ENCODE measurements at places on chromosomes 13 and 19.
A peak's percentile ranks its signal among the peaks of the same experiment; 100 is the strongest.

DNA sequence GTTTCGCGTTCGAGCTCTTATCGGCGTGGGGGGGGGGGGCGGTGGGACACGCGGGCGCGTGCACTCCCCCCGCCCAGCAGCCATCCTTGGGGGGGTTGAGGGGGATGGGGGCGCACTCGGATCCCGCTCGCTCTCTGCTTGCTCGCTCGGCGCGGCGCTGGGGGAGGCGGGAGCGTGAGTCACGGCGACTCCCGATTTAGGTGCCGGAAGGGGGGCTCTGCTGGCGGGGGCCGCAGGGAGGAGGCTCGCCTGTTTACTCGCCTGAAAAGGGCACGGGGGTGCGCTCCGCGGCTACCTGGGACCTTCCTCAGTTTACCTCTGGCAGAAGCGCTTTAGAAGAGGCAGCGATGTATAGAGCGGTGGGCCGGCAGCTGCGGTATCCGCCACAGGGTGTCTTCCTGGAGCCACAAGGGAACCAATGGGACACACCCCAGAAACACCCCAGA is 1.1 kb upstream of the PDE4A start:
- DNase-seq, result no peak

DNA sequence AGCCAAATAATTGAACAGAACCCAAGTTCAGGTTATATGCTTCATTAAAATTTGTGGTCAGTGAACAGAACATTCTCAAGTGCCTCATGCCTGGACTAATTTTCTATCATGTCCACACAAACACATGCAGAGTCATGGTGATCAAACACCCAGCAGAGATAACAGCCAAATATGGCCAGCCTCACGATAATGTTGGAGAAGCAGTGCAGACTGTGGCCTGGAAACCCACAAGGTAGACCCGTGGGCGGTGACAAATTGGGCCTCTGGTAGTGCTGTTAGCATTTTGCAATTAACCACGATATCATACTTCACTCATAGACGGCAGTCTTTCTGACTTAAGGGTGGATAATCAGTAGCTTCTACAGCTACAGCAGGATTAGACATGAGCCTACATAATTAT is 35.0 kb upstream of the VWA8 start:
- no peak for DNase-seq

DNA sequence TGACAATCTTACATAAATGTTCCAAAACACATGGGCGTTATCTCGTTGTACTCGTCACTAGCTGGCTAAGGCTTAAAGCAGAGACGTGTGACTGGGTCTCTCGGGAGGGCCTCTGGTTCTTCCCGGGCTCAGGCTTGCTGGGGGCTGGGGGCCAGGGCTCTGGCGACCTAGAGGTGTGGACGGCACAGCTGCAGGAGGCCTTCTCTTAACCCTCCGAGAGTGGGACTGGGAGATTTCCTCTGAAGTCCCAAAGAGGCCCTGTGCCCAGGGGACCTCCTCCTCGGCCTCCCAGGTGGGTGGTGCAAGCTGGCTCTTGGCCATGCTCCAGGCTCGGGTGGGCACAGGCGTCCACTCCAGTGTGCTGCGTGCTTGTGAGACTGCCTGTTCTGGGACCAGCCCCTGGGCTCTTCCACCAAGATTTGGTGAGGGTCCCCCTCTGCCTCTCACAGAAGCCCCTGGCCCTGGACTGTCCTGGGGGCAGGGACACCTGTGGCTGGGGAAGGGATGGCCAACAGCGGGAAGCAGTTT is 2.2 kb downstream of the CAPS start:
- no peak for DNase-seq

DNA sequence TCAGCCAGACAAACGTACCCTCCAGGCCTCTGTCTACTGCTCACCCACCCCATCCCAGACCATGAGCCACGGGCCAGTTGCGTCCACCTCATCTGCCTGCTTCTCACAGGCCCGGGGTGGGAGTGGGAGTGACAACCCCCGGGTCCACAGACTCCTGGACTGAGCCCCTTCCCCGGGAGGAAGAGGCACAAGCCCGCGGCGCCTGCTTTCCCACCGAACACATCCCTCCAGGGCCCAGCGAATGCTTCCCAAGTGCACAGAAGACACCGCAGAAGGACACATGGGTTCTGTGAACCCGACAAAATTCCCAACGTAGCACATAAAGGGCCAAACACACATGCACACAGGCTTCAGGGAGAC is 18.0 kb upstream of the PLPP2 start:
- DNase-seq, result no peak

GRCh38 chr13:91563799-91564198 is 165.4 kb downstream of the GPC5 start:
- no peak for DNase-seq

- DNase-seq, result no peak
Observed at GRCh38 chr19:19278315-19278714, 5.2 kb upstream of the TM6SF2 start.

DNA sequence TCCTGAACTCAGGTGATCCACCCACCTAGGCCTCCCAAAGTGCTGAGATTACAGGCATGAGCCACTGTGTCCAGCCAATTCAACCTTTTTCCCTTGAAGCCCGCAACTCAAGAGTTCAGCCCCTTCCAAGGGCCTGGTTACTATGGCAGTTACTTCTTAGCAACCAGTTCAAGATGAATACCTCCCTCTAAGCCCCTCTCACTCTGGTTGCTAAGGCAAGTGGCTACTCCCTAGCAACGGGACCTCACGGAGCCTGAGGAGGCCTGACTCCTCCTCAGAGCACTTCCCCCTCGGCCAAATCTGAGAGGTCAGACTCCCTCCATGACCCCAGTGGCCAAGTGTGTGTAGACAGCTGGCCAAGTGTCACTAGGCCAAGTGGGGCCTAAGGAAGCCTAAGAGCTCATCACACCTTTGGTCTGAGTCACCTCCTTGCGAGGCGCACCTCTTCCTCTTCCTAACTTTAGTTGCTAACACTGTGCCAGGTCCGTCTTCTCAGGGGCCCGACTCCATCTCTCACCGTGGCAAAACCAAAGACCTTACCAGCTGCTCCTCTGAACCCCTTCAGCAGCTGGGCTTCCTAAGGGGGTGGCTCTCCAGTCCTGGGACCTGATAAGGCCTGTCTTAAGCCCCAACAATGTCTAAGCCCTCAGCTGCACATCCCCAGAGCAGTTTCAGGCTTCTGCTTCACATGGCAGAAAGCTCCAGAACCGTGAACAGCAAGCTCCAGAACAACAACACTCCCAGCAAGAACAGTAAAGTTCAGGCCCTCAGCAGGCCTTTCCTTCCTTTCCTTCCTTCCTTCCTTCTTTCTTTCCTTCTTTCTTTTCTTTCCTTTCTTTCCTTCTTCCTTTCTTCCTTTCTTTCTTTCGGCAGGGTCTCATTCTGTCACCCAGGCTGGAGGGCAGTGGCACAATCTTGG is 9.6 kb downstream of the CD37 start:
- no peak for DNase-seq

- no peak for DNase-seq
Observed at GRCh38 chr19:43809762-43810696, 7.8 kb upstream of the LYPD5 start.

- DNase-seq, result no peak
Observed at GRCh38 chr13:28299916-28300315, 161.6 kb downstream of the PAN3 start.

GRCh38 chr13:113650275-113650674 is 7.7 kb downstream of the ATP4B start:
- no peak for DNase-seq

GRCh38 chr19:37466798-37467607 is at the start of gene ZNF569:
ZNF569 (minus strand) TSS chr19:37467444; CDS start chr19:37444921, 22,523 bp downstream.
- peak; percentile 59 for DNase-seq

DNA sequence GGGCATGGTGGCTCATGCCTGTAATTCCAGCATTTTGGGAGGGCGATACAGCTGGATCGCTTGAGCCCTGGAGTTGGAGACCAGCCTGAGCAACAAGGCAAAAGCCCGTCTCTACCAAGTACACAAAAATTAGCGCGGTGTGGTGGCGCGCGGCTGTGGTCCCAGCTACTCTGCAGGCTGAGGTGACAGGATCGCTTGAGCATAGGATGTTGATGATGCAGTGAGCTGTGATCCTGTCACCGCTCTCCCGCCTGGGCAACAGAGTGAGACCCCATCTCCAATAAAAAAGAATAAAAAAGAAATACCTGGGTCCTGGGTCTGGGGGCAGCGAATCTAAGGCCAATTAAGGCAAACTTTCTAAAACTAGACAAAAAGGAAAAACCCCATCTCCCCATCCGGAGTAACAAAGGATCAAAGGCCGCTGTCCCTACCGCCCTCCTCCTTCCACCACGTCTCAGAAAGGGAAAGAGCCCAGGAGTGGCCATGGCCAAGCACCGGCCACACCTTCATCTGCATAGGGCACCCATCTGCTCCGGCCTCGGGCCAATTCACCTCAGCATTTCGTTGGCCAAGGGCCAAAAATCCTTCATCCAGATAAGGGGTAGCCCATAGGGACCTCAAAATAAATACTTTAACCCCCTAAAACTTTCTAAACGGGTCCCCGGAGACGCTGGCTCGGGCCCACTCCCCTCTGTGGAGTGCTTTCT is 851 bp downstream of the ZNF320 start:
- no peak for DNase-seq

DNA sequence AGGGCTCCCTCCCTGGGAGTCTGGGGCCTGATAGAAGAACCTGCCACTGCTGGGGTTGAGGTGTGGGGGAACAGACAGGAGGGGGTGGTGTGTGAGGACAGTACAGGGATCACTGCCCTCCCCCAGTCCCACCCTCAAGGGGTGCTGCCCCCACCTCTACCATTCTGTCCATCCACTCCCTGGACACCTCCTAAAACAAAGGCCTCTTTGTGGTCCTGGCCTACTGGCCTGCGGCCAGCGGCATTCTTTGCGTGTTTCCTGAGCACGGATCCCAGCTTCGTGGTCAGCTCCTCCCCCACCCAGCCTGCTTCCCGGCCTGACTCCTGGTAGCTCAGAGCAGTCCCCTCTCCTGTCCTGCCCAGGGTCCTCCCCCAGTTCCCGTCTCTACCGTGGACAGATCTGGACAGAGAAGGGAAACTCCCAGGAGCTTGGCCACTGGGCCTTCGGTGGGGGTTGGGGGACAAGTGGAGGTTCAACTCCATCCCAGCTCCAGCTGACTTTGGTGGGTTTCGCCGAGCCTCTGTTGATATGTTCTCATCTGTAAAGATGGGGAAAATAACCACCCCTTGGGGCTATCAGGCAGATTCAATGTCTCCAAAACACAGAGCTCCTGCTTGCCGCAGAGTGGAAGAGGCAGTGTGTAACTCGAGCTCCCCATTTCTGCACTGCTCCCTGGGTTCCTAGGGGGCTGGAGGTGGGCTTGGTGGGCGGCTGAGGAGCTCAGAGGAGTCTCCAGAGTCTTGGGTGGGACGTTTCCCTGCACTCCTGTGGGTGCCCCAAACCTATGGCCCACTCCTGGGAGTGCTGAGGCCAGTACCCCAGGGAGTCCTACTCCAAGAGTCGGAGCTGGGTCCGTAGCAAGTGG is 48.7 kb downstream of the LYL1 start:
- DNase-seq, result no peak

GRCh38 chr19:7959211-7959610 is 15.7 kb upstream of the TIMM44 start:
- DNase-seq, result no peak

DNA sequence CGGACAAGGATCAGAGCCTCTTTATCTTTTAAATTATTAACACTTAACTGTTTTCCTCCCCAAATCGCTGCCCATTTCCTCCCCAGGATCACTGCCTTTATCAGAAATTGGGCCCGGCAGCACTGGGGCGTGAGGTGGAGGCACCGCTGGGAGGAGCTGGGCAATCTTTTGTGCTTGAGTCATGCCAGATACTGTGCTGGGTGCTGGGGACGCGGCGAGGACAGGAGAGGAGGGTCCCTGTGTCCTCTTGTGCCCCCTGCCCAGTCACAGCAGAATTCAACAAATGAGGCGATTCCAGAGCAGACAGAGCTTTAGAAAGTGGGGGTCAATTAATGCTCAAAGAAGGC is 347.8 kb downstream of the ZNF536 start:
- no peak for DNase-seq

DNA sequence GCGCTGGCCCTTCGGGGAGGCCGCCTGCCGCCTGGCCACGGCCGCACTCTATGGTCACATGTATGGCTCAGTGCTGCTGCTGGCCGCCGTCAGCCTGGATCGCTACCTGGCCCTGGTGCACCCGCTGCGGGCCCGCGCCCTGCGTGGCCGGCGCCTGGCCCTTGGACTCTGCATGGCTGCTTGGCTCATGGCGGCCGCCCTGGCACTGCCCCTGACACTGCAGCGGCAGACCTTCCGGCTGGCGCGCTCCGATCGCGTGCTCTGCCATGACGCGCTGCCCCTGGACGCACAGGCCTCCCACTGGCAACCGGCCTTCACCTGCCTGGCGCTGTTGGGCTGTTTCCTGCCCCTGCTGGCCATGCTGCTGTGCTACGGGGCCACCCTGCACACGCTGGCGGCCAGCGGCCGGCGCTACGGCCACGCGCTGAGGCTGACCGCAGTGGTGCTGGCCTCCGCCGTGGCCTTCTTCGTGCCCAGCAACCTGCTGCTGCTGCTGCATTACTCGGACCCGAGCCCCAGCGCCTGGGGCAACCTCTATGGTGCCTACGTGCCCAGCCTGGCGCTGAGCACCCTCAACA is 1.2 kb downstream of the F2RL3 start:
- no peak for DNase-seq

- DNase-seq, result no peak
Observed at GRCh38 chr13:35530581-35530980, 54.1 kb upstream of the MAB21L1 start.

DNA sequence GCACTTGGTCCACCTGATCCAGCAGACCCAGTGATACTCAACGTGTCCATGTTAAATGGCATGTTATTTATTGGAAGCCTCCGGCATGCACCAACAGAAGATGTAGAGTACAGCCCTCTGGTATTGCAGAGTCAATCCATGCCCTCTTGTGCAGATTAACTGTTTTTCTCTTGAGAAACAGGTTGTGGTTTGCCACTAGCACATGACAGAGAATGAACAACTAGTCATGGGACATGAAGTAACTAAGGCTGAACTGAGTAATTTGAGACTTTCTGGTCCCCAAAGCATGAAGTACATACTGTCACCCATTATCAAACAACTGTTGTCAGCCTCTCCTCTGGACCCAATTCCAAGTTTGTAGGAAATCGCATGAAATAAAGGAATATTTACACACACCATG is 3.2 kb downstream of the ZNF562 start:
- no peak for DNase-seq

DNA sequence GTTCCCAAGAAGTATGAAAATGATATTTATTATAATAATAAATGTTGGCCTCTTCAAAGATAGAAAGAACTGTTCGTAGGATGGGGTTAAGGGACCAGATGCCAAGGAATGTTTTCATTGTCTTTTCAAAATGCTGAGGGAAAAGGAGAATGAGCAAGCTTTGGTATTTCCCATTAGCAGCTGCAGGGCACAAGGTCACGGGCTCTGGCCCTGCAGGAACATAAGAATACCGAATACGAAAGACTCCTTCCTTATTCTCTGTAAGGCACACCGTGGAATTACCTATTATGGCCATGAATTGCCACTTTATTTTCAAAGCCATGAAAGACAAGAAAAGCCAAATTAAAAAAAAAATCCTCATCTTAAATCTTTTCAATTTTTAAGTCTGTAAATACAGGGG is 49.6 kb upstream of the OLFM4 start:
- DNase-seq, result no peak
